ENCODE measurements at places on chromosomes 4 and X. TPM values are rescaled to one million over a fixed set of nuclear protein-coding genes. Genes with fewer than 3 reads are reported as not detected.

TREX2 gene
- 3.3 TPM for total RNA-seq

SGMS2 gene
- not detected for total RNA-seq

ANKRD50 gene
- 0.17 TPM for total RNA-seq

GLRA3 gene
- total RNA-seq, result not detected

SSR4 gene
- 204 TPM for total RNA-seq

NKX3-2 gene
- total RNA-seq, result not detected

NLGN4X gene
- total RNA-seq, result not detected

F8A2 gene
- total RNA-seq, result not detected

- no peak overlapping the region for H3K27ac ChIP-seq
- no peaks in the 10 kb centered on the region for H3K4me1 ChIP-seq
- H3K36me3 ChIP-seq, result peaks cover 2% of the 10 kb centered on the region
- peaks cover 28% of the 10 kb centered on the region for H3K27me3 ChIP-seq
- DNase-seq, result no peak
- H3K4me3 ChIP-seq, result no peak overlapping the region
These were observed 39.7 kb downstream of the PRSS12 start for GRCh38 chr4:118313098-118313497.

DNA sequence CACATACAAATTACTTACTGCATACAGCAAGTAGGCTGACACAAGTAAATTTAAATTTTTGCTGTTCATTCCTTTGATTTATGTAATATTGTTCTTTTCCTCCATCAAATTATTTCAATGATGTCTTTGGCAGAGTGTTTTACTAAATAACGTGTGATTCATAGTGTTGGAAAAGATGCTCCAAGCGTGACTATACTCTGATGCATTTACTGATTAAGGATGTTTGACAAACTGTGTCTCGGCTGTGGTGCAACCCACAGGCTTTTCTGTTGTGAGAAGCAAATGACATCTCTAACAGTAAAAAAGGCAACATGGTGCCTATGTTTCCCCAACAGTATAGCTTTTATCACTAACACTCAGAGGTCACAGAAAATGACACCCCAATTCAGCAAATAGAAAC lies 540.9 kb downstream of the PPP4R3C start:
- no peak for DNase-seq
- H3K27me3 ChIP-seq, result no peaks in the 10 kb centered on the region
- H3K4me1 ChIP-seq, result no peaks in the 10 kb centered on the region
- H3K36me3 ChIP-seq, result no peaks in the 10 kb centered on the region

GRCh38 chr4:152039023-152039481 lies 278.2 kb upstream of the GATB start:
- DNase-seq, result no peak
- no peaks in the 10 kb centered on the region for H3K27me3 ChIP-seq
- H3K4me1 ChIP-seq, result no peaks in the 10 kb centered on the region
- H3K36me3 ChIP-seq, result no peaks in the 10 kb centered on the region

- H3K27ac ChIP-seq, result peak overlapping the region; percentile 89
- DNase-seq, result no peak
- no peaks in the 10 kb centered on the region for H3K36me3 ChIP-seq
- H3K27me3 ChIP-seq, result no peaks in the 10 kb centered on the region
- peaks cover 49% of the 10 kb centered on the region for H3K4me1 ChIP-seq
These were observed 7.5 kb downstream of the ADD1 start for GRCh38 chr4:2850966-2851798.

GRCh38 chr4:10007436-10007740 lies 13.9 kb downstream of the SLC2A9 start:
- DNase-seq, result no peak
- peaks cover 8% of the 10 kb centered on the region for H3K27me3 ChIP-seq
- H3K4me3 ChIP-seq, result no peak overlapping the region

DNA sequence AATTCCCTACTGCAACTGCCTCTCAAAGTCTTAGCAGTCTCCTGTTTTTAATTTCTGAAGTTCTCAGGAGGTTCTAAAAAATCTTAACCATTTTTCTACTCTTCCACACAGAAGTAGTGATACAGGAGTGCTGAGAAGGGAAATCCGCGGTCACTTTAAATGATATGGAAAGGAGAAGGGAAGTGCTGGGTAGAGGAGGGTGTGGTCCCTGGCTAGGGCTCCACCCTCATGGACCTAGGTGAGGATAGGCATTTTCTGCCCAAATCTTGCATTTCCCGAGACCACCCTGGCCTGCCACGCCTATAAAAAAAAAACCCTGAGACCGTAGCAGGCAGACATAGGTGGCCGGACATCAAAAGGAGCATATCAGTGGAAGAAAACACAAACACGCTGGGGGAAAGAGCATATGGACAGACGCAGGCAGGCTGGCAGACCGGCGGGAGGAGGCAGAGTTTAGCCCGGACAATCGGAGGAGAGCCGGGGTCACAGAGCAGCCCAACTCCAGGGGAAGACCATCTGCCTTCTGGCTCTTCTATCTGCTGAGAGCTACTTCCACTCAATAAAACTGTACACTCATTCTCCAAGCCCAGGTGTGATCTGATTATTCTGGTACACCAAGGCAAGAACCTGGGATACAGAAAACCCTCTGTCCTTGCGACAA lies 85.7 kb downstream of the POU3F4 start:
- DNase-seq, result no peak
- no peaks in the 10 kb centered on the region for H3K27me3 ChIP-seq
- no peak overlapping the region for H3K27ac ChIP-seq
- no peaks in the 10 kb centered on the region for H3K4me1 ChIP-seq

- no peak for DNase-seq
- H3K36me3 ChIP-seq, result no peaks in the 10 kb centered on the region
- no peak overlapping the region for H3K27ac ChIP-seq
- H3K4me3 ChIP-seq, result no peak overlapping the region
- no peaks in the 10 kb centered on the region for H3K4me1 ChIP-seq
- H3K27me3 ChIP-seq, result peaks cover 10% of the 10 kb centered on the region
These were observed 31.8 kb upstream of the ERVMER34-1 start for GRCh38 chr4:52783069-52783468.

DNA sequence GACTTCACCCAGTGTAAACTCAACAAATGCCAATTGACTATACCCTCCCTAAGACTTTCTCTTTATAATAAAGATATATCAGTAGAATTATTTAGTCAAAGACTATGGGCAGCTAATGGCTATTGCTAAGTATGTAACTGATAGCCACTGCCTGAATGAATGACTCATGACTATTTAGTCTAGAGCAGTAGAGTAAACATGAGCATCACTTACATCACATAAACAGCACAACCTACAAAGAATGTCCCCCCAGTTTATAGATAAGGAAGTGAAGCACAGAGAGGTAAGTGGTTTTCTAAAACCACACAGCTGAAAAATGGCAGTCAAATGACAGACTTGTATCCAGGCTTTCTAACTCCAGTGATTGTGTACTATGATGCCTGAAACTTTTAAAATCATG lies 507.0 kb downstream of the PPARGC1A start:
- H3K4me3 ChIP-seq, result no peak overlapping the region
- no peaks in the 10 kb centered on the region for H3K27me3 ChIP-seq
- H3K27ac ChIP-seq, result no peak overlapping the region
- no peak for DNase-seq
- H3K4me1 ChIP-seq, result no peaks in the 10 kb centered on the region
- H3K36me3 ChIP-seq, result no peaks in the 10 kb centered on the region

DNA sequence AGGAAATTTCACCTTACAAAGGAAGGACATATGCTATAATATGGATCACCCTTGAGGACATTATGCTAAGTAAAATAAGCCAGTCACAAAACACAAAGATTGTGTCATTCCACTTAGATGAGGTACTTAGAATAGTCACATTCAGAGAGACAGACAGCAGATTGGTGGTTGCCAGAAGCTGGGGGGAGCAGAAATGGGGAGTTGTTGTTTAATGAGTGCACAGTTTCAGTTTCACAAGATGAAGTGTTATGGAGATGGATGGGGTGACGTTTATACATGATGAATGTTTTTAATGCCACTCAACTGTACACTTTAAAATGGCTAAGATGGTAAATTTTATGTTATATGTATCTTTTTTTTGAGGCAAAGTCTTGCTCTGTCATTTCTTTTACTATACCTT lies 14.8 kb upstream of the SPON2 start:
- peaks cover 11% of the 10 kb centered on the region for H3K4me1 ChIP-seq
- peak overlapping the region; percentile 29 for H3K27ac ChIP-seq
- H3K36me3 ChIP-seq, result peaks cover 2% of the 10 kb centered on the region
- H3K4me3 ChIP-seq, result no peak overlapping the region
- no peaks in the 10 kb centered on the region for H3K27me3 ChIP-seq

DNA sequence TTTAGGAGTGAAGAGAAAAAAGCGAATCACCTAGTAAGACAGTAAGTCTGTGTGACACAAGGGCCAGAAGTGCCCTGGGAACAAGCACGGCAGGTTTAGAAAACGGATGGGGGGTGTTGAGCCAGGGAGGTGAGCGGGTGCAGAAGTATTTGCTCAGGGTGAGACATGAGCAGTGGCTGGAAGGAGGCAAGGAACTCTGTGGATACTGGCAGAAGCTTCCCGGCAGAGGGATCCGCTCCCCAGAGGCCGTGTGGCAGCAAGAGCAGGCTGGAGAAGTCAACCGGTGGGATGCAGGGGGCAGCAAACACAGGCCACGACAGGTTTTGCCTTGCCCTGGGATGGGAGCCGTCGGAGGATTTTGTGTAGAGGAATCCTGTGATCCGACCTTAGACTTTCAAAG lies 2.3 kb upstream of the UVSSA start:
- peak overlapping the region; percentile 92 for H3K27ac ChIP-seq
- peak overlapping the region; percentile 71 for H3K4me3 ChIP-seq
- DNase-seq, result no peak

- H3K4me3 ChIP-seq, result peak overlapping the region; percentile 52
- H3K36me3 ChIP-seq, result no peaks in the 10 kb centered on the region
- DNase-seq, result no peak
- peaks cover 14% of the 10 kb centered on the region for H3K4me1 ChIP-seq
- H3K27ac ChIP-seq, result peak overlapping the region; percentile 73
- H3K27me3 ChIP-seq, result no peaks in the 10 kb centered on the region
These were observed 195.2 kb upstream of the STK26 start for GRCh38 chrX:131827935-131828334.

DNA sequence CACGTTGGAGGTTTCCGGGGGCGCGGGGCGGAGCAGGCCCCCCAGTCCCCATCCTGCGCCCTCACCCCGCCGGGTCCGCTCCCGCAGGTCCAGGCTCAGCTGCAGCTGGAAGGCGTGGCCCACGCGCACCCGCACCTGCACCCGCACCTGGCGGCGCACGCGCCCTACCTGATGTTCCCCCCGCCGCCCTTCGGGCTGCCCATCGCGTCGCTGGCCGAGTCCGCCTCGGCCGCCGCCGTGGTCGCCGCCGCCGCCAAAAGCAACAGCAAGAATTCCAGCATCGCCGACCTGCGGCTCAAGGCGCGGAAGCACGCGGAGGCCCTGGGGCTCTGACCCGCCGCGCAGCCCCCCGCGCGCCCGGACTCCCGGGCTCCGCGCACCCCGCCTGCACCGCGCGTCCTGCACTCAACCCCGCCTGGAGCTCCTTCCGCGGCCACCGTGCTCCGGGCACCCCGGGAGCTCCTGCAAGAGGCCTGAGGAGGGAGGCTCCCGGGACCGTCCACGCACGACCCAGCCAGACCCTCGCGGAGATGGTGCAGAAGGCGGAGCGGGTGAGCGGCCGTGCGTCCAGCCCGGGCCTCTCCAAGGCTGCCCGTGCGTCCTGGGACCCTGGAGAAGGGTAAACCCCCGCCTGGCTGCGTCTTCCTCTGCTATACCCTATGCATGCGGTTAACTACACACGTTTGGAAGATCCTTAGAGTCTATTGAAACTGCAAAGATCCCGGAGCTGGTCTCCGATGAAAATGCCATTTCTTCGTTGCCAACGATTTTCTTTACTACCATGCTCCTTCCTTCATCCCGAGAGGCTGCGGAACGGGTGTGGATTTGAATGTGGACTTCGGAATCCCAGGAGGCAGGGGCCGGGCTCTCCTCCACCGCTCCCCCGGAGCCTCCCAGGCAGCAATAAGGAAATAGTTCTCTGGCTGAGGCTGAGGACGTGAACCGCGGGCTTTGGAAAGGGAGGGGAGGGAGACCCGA lies 14.0 kb downstream of the SHOX start:
- no peaks in the 10 kb centered on the region for H3K36me3 ChIP-seq
- H3K27ac ChIP-seq, result no peak overlapping the region
- peaks cover 15% of the 10 kb centered on the region for H3K27me3 ChIP-seq
- H3K4me1 ChIP-seq, result no peaks in the 10 kb centered on the region
